ENCODE measurements at places on chromosomes 7 and 10. TPM values are rescaled to one million over a fixed set of nuclear protein-coding genes. Genes with fewer than 3 reads are reported as not detected.

GRCh38 chr7:18858232-18858631 lies 259.2 kb downstream of the TWIST1 start:
- no peak for DNase-seq

The DGKI gene
- total RNA-seq: 2.3 TPM

DNA sequence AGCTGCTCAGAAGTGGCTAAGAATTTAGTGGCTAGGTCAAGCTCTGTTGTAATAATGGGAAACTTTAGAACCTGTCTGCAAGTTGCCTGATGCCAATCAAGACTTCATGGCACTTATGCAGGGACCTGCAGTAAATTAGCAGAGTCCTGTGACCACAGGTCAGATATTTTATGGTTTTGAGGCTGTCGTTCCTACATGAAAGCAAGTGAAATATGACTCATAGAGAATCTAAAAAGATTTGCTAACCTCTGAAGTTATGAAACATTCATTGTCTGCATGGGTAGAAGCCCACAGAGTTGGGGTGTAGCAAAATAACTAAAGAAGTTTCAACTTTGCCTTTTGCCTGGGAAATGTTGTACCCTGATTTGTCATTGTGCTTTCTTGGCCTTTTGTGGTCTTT lies 32.3 kb downstream of the SLC39A12 start:
- DNase-seq: no peak

DNA sequence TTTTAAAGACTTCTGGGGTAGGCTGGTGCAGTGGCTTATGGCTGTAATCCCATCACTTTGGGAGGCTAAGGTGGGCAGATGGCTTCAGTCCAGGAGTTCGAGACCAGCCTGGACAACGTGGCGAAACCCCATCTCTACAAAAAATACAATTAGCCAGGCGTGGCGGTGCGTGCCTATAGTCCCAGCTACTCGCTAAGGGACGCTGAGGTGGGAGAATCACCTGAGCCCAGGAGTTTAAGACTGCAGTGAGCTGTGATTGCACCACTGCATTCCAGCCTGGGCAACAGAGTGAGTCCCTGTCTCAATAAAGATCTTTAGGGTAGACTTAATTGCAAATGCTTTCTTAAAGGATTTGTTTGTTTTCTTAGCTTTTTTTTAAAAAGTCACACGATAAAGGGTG lies 29.3 kb downstream of the PTPN12 start:
- no peak for DNase-seq

DNA sequence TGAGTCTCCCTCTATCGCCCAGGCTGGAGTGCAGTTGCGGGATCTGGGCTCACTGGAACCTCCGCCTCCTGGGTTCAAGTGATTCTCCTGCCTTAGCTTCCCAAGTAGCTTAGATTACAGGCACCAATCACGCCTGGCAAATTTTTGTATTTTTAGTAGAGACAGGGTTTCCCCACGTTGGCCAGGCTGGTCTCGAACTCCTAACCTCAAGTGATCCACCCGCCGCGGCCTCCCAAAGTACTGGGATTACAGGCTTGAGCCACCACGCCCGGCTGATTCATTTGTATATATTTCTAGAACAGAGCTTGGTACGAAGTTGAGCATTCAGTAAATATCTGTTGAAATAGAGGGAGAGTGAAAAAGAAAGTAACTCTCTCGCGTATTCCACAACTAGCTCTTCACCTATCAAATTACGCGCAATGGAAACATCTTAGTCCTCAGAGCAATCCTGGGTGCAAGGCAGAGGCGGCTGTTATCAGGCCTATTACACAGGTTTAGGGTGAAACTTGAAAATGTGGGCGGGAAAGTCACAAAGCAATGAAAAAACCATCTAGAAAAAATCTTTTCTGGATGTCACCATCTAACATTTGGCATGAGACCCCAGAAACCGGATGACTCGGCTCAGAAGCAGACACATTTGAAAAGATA lies 707 bp upstream of the GHITM start:
- no peak for DNase-seq

GRCh38 chr10:113665806-113666354 lies 2.0 kb upstream of the NRAP start:
- DNase-seq: no peak

The CCT6A gene
- 77.3 TPM for total RNA-seq

GRCh38 chr7:129569811-129570215 lies 41.7 kb upstream of the NRF1 start:
- no peak for DNase-seq

DNA sequence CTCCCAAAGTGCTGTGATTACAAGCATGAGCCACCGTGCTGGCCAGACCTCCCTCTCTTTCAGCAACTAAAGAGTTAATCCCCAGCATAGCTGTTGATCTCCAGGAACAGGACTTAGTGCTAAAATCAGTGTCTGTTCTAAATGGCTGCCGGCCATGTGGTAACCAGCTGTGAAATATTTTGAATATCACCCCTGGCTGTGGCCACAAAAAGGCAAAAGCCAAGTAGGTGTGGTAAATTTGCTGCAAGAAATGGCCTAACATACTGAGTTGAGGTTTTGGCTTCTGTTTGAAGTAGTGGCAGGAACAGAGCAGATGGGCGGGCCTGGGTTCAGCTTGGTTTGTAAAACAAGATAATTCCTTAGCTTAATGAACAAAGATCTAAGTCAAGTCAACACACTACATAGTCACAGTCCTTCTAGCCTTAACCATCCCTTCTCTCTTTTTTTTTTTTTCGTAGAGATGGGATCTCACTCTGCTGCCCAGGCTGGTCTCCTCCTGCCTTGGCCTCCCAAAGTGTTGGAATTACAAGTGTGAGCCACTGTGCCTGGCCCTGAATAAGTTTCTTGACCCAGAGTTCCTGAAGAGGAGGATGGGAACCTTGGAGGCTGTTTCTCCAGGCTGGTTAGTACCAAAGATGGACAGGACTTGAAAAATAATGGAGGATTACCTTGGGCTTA lies 22.7 kb upstream of the AGFG2 start:
- peak; percentile 73 for DNase-seq

GRCh38 chr7:134623193-134623592 lies 23.5 kb upstream of the BPGM start:
- DNase-seq: no peak

The TSPAN12 gene
- total RNA-seq: 7.6 TPM

- DNase-seq: no peak
Observed at GRCh38 chr10:124073978-124074377, 19.4 kb downstream of the CHST15 start.

DNA sequence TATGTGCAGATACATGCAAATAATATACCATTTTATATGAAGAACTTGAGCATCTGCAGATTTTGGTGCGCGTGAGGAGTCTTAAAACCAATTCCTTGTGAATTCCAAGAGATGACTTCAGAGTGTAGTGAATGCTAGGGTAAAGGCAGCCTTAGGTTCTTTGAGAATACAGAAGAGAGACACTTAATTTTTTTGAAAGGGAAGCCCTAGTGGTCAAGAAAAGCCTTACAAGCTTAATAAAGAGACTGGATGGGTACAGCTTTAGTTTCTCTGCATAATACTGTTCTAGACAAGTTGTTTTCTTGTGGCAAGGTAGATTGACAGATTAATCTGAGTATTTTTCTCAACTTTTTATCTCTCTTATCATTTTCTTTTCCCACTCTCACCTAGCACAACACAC lies 636.5 kb downstream of the DNAJB9 start:
- DNase-seq: no peak

DNA sequence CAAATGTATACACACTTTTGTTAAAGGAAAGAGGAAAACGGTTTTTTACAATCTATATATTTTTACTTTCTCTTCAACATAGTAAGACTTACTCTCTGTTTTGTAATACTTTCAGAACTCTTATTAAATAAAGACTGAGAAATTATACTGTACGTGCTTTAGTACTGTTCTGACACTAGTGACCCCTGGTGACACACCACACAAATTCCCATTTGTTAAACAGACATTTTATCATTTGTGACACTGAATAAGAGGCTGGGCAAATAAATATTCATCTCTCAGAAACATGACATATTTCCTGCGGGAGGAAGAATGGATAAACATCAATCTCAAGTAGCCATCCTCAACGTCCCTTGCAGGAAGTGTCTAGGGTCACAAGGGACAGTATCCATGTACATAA lies 68.9 kb upstream of the ZNF33B start:
- DNase-seq: no peak

DNA sequence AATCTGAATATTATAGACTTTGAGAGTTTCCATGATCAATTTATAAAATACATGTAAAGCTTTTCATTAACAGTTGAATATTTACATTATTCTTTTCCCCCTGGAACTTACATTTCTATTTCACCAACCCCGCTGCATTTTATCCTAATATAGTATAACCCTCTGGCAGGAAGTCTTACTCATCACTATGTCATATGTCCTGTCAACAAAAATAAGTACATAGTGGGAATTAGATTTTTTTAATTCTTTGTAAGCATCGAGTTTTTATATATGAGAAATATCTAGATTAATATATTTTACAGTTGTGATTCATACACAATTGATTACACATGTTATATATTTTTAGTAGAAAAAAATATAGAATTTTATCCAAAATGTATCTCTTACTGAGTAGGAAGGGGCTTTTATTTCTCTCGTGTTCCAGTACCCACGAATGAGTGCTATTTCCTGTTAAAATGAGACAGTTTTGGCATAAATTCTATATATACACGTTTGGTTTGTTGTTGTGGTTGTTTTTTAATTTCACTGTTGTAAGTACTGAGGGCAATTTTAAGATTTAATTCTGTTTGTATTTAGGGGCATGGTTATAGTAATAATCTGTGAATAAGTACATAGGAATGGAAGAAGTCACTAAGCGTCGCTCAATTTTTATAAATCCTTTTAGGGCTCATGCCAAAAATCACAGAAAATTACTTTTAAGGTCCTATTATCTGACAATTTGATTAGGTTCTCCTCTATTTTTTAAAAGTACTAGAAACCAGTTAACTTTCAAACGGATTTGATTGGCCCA lies 87.1 kb downstream of the HECW1 start:
- DNase-seq: no peak

GRCh38 chr7:69002416-69002815 lies 595.9 kb upstream of the AUTS2 start:
- DNase-seq: no peak

The EPHB6 gene
- total RNA-seq: 15.7 TPM

The GIMAP6 gene
- 32.7 TPM for total RNA-seq

- no peak for DNase-seq
Observed at GRCh38 chr7:42739638-42740037, 172.2 kb downstream of the C7orf25 start.

- DNase-seq: peak; percentile 82
Observed at GRCh38 chr10:100518761-100519241, 860 bp downstream of the SEC31B start.

DNA sequence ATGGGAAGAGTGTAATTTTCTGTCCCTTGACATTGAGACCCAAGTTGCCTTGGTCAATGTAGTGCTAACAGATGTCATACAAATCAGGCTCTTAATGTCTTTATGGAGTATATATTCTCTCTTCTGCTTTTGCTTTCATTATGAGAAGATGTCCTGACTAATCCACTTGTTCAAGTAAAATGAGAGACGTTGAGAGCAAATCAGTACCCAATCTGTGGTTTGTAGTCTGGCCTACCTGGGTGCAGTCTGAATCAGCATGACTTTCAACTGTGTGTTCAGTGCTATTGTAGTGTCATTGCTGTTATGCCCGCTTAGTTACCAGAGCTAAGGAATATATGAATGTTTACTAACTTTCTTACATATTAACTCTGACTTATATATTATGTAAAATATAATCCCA lies 612.4 kb downstream of the ANKRD7 start:
- DNase-seq: no peak

The ADAM12 gene
- 5.8 TPM for total RNA-seq

GRCh38 chr7:67716729-67717128 lies 720.1 kb downstream of the TYW1 start:
- DNase-seq: no peak

All from sciatic nerve (tissue), 2 donors.